NCI-H1105 (cell line): ENCODE measurements at places on chromosomes 13 and 19.

- DNase-seq = no peak
Observed at GRCh38 chr19:50422397-50423278, 3.9 kb downstream of the SPIB start.

DNA sequence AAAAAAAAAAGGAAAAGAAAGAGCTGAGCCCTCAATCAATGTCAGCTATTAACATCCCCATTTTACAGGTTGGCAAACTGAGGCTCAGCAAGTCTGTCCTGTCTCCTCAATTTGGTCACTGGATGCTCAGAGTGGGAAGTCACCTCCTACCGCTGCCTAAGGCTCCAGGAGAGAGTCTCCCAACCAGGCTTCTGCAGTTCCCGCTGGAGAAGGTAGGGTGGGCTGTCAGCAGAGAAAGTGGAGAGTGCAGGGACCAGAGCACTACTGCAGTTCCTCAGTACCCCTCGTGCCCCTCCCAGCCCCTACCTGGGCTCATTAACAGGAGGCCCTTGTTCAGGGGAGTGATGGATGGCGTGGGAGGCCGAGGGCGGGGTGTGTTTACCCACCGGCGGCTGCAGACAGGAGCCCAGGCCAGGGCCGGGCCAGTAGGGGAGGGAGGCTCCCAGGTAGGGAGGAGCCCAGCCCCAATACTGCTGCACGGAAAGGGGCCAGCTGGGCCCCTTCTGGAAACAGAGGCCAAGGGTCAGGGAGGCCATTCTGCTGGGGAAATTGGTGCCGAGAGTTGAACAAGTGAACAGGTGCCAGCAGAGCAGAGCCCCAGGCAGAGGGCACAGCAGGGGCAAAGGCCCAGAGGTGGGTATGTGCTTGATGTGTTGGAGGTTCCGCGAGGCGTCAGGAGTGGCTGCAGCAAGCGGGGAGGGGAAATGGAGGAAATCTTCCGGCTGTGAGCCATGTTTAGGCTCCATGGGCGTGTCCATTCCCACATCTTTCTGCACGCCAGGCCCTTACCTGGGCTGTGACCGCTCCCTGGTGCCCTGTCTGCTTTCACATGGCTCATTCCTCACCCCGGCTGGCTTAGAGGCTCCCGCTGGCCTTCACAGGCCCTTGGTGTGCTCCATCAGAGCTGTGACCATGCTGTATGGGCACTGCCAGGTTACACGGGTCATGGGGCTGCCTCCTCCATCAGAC is 7.6 kb upstream of the COMP start:
- DNase-seq = no peak

DNA sequence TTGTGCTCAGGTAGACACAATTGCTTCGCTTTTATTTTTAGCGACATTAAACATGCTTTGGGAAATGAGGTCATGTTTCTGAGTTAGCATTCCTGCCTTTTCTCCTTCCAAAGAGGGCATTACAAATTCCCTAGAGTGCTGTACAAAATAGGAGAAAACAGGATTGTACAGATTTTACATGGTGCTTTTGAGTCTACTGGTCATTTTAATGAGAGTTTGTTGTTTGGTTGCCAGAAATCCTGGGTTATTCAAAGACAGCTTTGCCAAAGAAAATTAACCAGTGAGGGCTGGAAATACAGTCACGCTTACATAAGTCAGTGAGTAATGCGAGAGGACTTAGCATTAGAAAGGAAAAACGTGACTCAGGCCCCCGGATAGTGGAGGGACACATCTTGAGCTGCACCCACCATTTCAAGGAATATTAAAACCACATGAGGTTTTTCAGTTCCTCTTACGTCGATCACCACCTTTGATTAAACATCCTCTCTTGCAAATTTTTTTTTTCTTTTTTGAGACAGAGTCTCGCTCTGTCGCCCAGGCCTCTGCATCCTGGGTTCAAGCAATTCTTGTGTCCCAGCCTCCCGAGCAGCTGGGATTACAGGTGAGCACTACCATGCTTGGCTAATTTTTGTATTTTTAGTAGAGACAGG is 55.4 kb downstream of the SACS start:
- DNase-seq = no peak

- DNase-seq = no peak
Observed at GRCh38 chr19:17429641-17430113, 9.8 kb downstream of the MVB12A start.

- no peak for DNase-seq
Observed at GRCh38 chr13:27971236-27971645, 2.1 kb upstream of the CDX2 start.
